Stomach (tissue), 19 donors: ENCODE measurements at places on chromosomes 2 and 18. TPM values are rescaled to one million over a fixed set of nuclear protein-coding genes. Genes with fewer than 3 reads are reported as not detected.
A peak's percentile ranks its signal among the peaks of the same experiment; 100 is the strongest.

The GBX2 gene
- not detected for total RNA-seq

The RALBP1 gene
- total RNA-seq: 46.7 TPM

The CHRNA1 gene
- not detected for total RNA-seq

The CLIP4 gene
- total RNA-seq: 48.3 TPM

The TRPM8 gene
- not detected for total RNA-seq

The CXCR1 gene
- total RNA-seq: not detected

The CCDC148 gene
- not detected for total RNA-seq

The STK36 gene
- total RNA-seq: 29.9 TPM

DNA sequence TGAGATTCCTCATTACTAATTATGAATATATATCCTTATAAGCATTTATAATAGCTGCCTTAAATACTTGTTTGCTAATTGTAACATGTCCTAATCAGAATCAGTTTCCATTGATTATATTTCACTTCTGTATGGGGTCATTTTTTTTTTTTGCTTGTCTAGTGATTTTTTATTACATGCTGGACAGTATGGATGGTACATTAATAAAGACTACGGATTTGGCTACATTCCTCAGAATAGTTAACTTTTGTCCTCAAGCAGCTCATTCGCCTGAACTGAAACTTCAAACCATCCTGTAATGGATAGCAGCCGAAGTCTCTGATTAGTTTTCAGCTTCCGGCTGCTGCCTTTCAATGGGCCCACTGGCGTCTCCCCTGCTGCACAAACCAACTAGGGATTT, 11.7 kb downstream of the TGIF1 start:
- DNase-seq: no peak

GRCh38 chr2:20555954-20556353, 94.9 kb downstream of the HS1BP3 start:
- DNase-seq: no peak

GRCh38 chr18:27447451-27447881, 262.4 kb upstream of the CHST9 start:
- no peak for DNase-seq

- no peak for DNase-seq
These were observed 4.4 kb downstream of the SULT1C4 start for GRCh38 chr2:108382196-108382595.

- peak; percentile 79 for DNase-seq
These were observed 30.2 kb upstream of the RIOK3 start for GRCh38 chr18:23422751-23423418.

GRCh38 chr2:182883451-182883850, 17.0 kb upstream of the FRZB start:
- no peak for DNase-seq

DNA sequence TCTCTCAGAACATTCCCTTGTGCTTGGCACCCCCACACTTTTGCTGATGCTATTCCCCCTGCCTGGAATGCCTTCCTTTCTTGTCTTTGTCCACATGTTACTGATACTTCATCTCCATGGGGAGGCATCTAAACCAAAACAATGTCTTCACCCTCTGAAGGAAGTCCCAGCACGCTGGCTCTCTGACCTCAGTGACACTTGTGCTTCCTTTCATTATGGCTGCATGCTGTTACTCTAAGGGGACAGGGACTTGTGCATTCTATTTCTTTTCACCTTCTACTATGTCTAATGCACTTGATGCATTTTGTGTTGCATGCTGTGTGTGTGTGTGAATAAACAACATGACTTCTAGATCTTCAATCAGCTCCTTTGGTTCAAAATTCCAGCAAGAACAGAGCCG, 24.6 kb downstream of the EFR3B start:
- DNase-seq: no peak

DNA sequence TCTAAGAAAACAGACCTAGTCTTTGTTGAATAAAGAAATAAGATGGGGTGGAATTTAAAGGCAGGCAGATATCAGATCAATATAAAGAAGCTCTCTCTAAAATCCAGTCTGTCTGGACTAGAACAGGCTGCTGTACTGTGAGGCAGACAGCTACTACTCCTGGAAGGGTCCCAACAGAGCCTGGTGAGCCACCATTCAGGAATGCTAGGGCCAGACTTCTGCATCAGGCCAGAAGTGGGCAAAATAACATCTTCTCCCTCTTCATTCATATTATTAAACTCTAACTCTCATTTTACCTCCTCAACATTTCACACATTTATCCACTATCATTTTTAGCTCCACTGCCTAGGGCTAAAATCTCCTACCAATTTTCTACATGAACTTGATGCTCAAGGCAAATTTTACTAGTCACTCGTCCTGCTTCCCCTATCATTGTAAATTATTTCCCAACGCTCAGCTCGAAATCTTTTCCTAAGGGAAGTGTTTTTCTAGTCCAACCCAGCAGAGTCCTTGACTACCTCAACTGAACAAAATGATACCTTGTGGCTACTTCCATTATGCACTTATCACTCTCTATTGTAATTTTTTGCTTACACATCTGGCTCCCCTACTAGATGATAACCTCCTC, 45.2 kb upstream of the GLS start:
- peak; percentile 32 for DNase-seq

- no peak for DNase-seq
These were observed 167.4 kb downstream of the MEIS1 start for GRCh38 chr2:66602341-66602740.

GRCh38 chr2:97739020-97739892, 25.9 kb downstream of the ZAP70 start:
- no peak for DNase-seq

DNA sequence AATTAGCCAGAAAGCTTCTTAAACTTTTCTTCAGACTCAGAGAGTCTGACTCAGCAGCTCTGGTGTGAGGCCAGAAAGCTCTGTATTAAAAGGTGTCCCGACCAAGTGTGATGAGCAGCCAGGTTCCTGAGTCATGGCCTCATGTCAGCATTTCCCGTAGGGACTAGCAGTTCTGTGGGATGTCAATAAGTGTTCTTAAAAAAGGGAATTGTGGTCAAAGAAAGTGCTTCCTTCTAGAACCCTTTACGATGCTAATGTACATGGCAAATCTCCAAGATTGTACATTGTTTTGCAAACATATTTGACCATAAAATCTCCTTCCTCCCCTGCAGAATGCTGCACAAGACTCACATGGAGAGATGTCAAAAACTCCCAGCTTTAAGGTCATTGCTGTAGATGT, 80.1 kb downstream of the PLA2R1 start:
- peak; percentile 21 for DNase-seq

DNA sequence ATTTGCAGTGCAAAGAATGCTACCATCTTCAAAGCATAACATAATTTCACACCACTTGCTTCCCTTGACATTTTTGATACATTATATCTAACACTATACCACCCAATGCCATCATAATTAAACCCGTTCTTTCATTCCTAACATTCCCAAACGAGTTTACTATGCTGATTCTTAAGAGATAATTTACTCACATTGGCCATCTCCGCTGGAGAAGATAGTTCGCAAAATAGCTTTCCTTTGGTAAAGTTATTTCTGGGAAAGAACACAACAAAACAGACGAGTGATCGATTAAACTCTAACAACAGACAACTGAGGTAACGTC, 716 bp downstream of the MMADHC start:
- no peak for DNase-seq

GRCh38 chr2:142484111-142484510, 353.3 kb upstream of the LRP1B start:
- DNase-seq: no peak
